Hepatocyte (in vitro differentiated cells): ENCODE measurements at places on chromosomes 1 and 21. TPM values are rescaled to one million over a fixed set of nuclear protein-coding genes. Genes with fewer than 3 reads are reported as not detected.

- DNase-seq, result no peak
Observed at GRCh38 chr1:48164571-48164970, 57.9 kb upstream of the SLC5A9 start.

- DNase-seq, result no peak
Observed at GRCh38 chr1:55235722-55236121, 20.6 kb upstream of the USP24 start.

GRCh38 chr21:44365967-44366585 lies 12.7 kb downstream of the TRPM2 start:
- DNase-seq, result no peak

DNA sequence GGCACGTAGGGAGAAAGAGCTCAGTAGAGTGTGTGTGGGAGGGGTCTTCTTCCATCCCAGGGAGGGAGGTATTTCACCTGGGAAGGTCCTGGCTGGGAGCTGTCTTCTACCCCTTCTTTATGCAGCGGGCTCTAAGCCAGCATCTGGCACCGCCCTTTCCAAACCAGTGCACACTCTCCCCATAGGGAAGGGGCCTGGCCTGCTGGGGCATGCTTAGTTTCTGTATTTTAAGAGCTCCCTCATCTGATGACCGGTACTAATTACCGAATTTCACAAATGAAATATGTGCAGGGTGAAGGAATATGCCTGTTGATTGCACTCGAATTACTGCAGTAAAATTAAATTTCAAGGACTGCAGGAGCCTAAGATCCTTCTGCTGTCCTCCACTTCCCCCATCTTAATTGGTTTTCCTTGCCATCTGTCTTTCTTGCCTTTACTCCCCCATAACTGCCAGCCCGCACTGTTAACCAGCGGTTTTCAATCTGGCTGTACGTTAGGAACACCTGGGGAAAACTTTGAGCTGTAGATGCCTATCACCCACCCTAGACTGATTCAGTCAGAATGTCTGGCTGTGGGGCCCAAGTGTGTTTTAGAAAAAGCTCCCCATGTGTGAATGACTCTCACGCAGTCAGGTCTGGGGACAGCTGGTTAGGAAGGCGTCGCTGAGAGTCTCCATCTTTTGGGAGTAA lies 20.1 kb downstream of the GALNT2 start:
- DNase-seq, result no peak

- DNase-seq, result peak; percentile 29
Observed at GRCh38 chr1:118223426-118223825, 38.4 kb upstream of the SPAG17 start.

DNA sequence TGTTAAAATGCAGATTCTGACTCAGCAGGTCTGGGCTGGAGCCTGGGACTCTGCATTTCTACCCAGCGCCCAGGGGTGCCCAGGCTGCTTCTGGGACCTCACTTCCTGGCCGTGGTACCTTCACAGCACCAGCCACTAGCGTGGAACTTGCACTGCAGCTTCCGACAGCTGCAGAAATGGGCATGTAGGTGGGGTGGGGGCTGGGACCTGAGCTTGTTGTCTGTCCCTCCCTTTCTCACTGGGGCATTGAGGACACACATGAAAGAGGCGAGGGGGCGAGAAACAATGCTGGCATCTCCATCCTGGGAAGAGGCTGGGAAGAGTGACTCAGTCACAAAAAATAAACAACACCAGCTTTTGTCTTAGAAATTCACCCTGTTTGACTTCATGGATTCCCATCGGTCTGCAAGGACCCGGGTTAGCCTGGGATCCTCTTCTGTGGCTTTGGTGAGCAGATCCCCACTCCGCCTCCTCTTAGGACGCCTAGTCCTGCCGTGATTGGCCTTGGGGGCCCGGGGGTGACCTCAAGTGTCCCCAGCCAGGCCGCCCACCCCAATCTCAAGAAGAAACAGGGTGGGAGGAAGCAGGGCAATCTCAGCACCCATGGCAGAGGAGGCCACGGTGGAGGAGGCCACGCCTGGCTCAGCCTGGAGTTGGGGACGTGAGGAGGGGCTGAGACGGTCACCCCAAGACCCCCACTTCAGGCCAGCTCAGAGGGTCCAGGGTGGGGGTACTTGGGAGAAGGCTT lies 29.9 kb upstream of the POFUT2 start:
- no peak for DNase-seq

DNA sequence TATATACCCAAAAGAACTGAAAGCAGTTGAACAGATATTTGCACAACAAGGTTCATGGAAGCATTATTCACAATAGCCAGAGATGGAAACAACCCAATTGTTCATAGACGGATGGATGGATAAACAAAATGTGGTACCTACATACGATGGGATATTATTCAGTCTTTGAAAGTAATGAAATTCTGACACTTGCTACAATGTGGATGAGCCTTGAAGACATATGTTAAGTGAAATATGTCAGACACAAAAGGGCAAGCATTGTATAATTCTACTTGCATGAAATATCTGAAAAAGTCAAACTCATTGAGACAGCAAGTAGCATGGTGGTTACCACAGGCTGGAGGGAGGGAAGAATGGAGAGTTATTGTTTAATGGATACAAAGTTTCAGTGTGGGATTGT lies 696.1 kb downstream of the MATN1 start:
- DNase-seq, result no peak

GRCh38 chr1:173477286-173478093 lies at the start of gene PRDX6:
TSS of gene PRDX6 (plus strand) at chr1:173477335. CDS start at chr1:173477398, 63 bp downstream.
- peak; percentile 71 for DNase-seq

GRCh38 chr1:55352080-55352810 lies 137.1 kb upstream of the USP24 start:
- no peak for DNase-seq

GRCh38 chr1:206969090-206969489 lies 1.2 kb downstream of the FCAMR start:
- DNase-seq, result peak; percentile 81

GRCh38 chr1:52659851-52660596 lies 27.1 kb downstream of the SHISAL2A start:
- no peak for DNase-seq

DNA sequence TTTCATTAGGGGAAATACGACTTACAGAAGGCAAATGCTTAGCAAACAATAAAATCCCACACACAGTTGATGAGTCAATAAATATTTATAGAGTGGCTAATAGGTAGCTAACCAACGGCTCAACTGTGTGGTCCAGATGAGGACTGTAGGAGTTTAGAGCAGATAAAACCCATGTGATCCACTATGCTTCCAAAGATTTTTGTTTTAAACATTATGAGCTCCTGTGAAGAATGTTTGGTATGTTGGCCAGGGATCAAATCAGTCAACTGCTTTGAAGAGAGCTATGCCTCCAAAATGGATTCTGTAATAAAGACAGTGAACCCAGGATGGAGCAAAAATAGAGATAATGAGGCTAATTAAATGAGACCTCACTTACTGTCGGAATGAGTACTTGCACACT lies 72.3 kb upstream of the COL11A1 start:
- peak; percentile 5 for DNase-seq

- DNase-seq, result no peak
Observed at GRCh38 chr1:150696162-150696561, 792 bp downstream of the GOLPH3L start.

DNA sequence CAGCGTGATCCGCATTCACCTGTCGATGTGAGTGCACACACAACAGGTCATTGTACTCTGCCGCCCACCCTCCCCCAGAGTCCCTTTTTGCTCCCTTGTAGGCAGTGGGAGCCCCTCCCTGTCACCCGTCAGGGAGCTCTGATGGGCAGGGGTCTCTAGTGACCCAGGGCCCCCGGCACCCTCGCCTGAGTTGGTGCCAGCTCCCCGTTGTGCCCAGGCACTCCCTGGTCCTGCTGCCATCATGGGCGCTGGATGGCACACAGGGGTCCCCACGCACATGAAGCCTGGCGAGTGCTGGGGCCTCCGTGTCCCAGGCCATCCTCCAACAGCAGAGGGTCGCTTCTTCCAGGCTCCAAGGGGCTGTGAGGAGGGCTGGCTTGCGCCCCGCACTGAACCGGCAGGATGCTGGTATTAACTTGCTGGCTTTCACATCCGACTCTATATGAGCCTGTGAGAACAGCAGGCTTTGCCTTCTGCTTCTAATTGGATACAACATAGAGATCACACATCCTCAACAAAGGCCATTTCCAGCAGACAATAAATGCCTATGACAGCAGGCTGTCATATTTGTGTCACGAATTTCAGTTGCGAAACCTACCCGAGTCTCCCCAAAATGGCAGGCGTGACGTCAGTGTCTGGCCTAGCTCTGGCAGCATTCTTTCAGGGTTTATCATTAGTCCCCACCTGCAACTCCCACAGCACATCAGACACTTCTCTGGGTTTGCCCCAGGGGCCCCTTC lies 35.4 kb downstream of the KIAA1614 start:
- no peak for DNase-seq

GRCh38 chr1:168362991-168363390 lies 82.3 kb downstream of the TBX19 start:
- DNase-seq, result no peak

GRCh38 chr1:152049291-152050083 lies 12.7 kb upstream of the S100A11 start:
- no peak for DNase-seq

- no peak for DNase-seq
Observed at GRCh38 chr1:184790642-184791549, 36.2 kb upstream of the EDEM3 start.

DNA sequence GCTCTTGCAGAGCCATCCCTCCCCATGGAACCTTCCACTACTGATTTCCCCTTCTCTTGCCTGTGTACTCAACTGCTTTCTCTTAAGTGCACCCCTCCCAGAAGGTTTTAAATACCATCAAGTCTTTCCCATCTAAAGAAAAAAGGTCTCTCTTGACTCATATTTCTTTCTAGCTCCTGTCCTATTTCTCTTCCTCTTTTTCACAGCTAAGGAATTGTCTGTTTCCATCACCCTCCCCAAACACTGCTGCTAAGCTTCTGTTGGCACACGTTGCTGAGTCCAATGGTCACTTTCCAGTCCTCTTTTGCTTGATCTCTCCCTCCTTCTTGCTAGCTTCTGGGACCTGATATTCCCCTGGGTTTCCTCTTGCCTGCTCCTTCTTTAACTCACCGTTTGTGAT lies 13.3 kb upstream of the GNL2 start:
- DNase-seq, result no peak

Gene FAM72A
- polyA plus RNA-seq, result 1.8 and 4.2 TPM in 2 replicates

Gene COL16A1
- polyA plus RNA-seq, result 90.2 and 116 TPM in 2 replicates

Gene OVAAL
- polyA plus RNA-seq, result not detected in 2 replicates

Gene EPS15
- polyA plus RNA-seq, result 14.9 and 15.6 TPM in 2 replicates

Gene HTR1D
- polyA plus RNA-seq, result 0.19 TPM in 1 of 2 replicates, not detected in the other

Gene CYP4A22
- polyA plus RNA-seq, result 3.9 and 7.3 TPM in 2 replicates

Gene ESRRG
- polyA plus RNA-seq, result 2.8 and 7.1 TPM in 2 replicates

Gene REG4
- 79.4 and 111 TPM in 2 replicates for polyA plus RNA-seq

Gene CFHR4
- 0.21 and 1.2 TPM in 2 replicates for polyA plus RNA-seq

Gene CFHR2
- 6.8 and 9.6 TPM in 2 replicates for polyA plus RNA-seq

Gene OPTC
- polyA plus RNA-seq, result 0.28 TPM in 1 of 2 replicates, not detected in the other

Gene ADGRB2
- polyA plus RNA-seq, result 7.7 and 7.8 TPM in 2 replicates
